ENCODE measurements at places on chromosomes 4 and X.

GRCh38 chr4:120399826-120400225 is 333.2 kb upstream of the MAD2L1 start:
- DNase-seq, result no peak
- H3K27ac ChIP-seq, result no peak overlapping the region
- no peaks in the 10 kb centered on the region for H3K27me3 ChIP-seq
- no peaks in the 10 kb centered on the region for H3K4me1 ChIP-seq
- H3K4me3 ChIP-seq, result no peak overlapping the region
- H3K36me3 ChIP-seq, result no peaks in the 10 kb centered on the region

GRCh38 chr4:140108713-140109230 is 45.2 kb downstream of the MAML3 start:
- DNase-seq, result no peak
- H3K27me3 ChIP-seq, result no peaks in the 10 kb centered on the region
- H3K27ac ChIP-seq, result no peak overlapping the region
- peaks cover 3% of the 10 kb centered on the region for H3K4me1 ChIP-seq
- no peak overlapping the region for H3K4me3 ChIP-seq

GRCh38 chr4:133385161-133385954 is 236.3 kb downstream of the PCDH10 start:
- H3K27me3 ChIP-seq, result no peaks in the 10 kb centered on the region
- H3K4me1 ChIP-seq, result no peaks in the 10 kb centered on the region
- no peak overlapping the region for H3K27ac ChIP-seq
- DNase-seq, result no peak
- H3K4me3 ChIP-seq, result no peak overlapping the region

- no peaks in the 10 kb centered on the region for H3K27me3 ChIP-seq
- H3K4me1 ChIP-seq, result peaks cover 3% of the 10 kb centered on the region
- H3K27ac ChIP-seq, result no peak overlapping the region
- peak; percentile 59 for DNase-seq
- no peaks in the 10 kb centered on the region for H3K36me3 ChIP-seq
Measured at GRCh38 chrX:1661048-1661921, 46.4 kb downstream of the ASMT start.

Measured in upper lobe of left lung (tissue), 6 donors.